Midbrain (tissue), 1 donor: ENCODE measurements at places on chromosomes 4 and X.

DNA sequence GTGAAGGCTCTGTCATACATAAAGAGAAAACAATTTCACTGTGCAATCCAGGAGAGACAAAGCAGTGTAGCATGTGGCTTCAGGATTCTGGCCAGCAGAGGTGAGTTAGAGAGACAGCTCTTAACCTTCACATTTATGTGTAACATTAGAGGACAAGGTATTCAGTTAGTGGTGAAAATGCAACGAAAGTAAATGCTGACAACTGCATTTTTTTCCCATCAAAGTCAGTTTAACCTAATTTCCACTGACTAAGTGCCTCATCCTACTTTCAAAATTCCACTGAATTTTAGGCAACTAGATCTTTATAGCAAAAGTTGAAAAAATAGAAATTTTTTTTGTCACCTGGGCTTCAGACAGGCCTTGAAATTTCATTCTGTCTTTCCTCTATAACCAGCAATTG is 130.8 kb upstream of the LNX1 start:
- DNase-seq, result no peak

DNA sequence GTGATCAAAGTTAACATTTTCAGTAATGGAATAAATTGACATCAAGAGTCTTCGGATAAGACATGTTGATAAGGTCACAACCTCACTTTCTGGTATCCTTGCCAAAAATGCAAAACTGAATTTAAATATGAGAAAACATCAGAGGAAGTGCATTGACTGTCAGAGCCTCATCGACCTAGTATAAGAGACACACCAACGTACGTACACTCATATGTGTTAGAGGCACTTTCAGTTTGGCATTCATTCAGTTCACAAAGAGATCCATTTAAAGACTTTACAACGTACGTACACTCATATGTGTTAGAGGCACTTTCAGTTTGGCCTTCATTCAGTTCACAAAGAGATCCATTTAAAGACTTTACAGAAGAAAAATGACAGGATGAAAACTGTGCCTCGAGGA is 280.3 kb downstream of the INPP4B start:
- no peak for DNase-seq

DNA sequence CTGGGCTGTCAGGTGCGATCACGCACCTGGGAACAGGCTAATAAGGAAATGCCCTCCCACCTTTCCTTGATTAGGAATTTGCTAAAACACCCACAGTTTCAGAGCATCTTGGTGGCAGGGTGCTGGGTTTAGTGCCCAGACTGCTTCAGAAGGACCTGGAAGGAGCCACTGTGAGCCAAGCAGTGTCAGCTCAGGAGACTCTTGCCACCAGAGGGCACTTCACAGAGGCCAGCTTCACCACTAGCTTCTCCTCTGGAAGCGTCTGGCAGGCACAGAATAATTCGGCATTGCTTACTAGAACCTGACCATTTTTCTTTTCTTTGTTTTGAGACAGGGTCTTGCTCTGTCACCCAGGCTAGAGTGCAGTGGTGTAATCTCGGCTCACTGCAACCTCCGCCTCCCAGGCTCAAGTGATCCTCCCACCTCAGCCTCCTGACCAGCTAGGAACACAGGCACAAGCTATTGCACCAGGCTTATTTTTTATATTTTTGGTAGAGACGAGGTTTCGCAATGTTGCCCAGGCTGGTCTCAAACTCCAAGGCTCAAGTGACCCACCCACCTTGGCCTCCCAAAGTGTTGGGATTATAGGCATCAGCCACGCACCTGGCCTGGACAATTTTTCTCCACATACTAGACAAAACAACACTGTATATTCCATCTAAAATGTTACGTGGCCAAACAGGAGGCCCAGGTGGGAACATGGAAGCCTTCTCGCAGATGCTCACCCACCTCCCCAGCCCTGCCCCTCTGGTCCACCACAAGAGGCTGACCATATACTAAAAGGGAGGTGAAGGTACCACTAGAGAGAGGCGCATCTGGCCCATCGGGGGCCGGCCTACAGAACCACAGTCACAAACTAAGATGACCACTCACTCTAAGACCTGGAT is 14.1 kb downstream of the NOP14 start:
- no peak for DNase-seq

DNA sequence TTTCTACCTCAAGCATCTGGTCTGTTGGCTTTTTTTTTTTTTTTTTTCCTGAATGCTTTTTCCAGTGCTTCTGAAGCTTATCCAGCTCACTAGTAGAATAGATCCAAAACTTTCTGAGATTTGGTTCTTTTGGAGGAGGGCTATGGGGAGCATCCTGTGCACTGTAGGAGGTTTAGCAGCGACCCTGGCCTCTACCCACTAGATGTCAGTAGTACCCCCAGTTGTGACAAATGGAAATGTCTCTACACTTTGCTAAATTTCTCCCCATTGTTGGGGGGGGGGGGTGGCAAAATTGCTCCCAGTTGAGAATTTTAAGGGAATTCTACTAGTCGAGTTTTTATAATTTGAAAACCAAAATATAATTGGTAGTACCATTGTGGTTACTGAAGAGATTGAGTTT is 23.0 kb upstream of the PPA2 start:
- DNase-seq, result no peak

DNA sequence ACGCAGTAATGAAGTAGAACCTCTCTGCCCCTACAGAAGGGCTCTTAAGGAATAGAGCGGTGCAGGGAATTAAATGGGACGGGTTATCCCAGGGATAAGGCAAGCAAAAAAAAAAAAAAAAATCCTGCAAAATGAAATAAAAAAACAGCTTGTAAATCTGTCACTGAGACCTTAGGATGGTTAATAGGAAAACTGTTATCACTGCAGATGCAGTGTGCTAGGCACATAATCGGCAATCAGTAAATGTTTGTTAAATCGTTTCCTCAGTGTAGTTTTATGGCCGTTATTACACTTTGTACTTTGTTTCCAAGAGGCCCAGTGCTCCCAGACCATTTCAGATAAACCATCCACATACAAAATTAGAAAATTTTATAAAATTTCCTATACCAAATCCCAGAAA is 1.0 kb downstream of the HNRNPH2 start:
- no peak for DNase-seq

- no peak for DNase-seq
These were observed 137.8 kb upstream of the DUSP21 start for GRCh38 chrX:44705817-44706551.

DNA sequence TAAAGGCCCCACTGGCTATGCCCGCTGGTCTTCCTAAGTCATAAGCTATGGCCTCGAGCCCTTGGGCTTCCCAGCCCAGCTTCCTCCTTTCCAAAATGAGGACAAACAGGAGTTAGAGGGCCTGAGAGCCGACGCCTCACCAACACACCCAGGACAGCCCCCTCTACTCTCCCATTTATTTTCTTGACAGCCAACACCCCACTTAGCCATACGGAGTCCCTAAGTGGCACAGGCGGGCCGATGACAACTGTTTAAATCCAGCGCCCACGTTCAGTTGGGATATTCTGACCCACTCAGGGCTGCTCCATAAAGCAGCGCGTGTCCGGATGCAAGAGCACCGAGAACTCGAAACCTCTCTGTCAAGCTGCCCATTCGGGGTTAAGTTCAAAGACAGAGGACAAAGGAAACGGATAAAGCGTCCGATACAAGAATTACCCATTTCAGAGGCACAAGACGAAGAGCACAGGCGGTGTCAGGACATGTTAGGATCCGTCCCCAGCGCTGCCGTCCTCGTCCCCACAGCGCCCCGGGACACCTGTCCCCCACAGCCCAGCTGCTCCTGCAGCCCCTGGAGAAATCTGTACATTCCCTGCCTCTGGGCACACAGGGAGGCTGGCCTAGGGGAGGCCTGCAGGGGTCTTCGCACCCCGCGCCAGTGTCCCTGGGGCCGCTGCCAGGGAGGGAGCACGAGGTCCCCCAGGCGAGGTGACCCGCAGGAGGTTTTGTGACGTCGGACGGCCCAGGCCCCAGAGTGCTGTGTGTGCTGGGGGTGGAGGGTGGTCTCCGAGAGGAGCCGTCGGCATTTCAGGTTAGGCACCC is 1.2 kb downstream of the PRKX start:
- DNase-seq, result no peak

DNA sequence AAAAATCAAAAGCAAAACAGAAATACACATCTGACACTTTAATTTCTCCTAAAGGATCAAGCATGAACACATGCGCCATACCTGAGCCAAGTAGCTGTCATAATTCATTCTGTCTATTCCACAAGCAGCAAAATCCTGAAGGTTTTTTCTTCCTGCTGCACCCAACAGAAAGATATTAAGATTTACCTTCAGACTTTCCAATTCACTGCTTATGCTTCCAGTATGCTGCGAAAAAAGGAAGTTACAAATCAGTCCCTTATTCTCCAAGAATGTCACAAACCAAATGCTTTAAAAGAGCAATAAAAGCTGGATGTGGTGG is 29.2 kb upstream of the FGFBP2 start:
- no peak for DNase-seq

- DNase-seq, result no peak
These were observed 808 bp downstream of the HUWE1 start for GRCh38 chrX:53685711-53686110.

GRCh38 chr4:15720851-15721250 is 18.0 kb downstream of the BST1 start:
- DNase-seq, result no peak

GRCh38 chr4:6491235-6491634 is 18.8 kb upstream of the PPP2R2C start:
- no peak for DNase-seq

DNA sequence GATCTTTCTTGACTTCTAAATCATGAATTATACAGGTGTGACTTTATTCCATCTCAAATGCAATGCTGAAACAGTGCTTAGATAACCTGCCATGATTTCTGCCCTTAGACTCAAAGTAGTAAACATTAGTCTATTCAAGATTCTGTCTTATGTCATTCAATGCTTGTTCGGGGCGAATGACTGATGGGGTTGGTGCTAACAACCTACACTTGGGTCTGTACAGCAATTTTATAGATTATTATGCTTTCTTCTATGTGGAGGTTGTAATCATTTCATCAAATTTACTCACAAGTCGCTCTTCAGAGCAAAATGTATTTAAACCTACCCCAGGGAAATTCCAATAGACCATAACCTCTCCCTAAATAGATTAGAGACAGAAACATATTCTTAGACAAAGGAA is 1021.5 kb upstream of the GRID2 start:
- DNase-seq, result no peak

DNA sequence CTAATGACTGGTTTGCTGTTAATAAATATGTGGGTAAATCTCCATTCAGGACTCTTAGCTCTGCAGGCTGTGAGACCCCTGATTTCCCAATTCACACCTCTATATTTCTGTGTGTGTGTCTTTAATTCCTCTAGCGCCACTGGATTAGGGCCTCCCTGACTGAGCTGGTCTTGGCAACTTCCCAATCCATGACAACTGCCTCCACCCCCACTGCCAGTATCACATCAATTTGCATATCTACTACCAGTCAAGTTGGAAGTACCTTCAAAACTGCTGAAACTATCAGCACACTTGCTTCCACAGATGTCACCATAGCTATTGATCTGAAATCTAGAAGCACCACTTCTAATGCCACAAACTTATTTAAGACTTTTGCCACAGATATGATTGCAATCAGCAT is 27.6 kb downstream of the OPRPN start:
- no peak for DNase-seq

DNA sequence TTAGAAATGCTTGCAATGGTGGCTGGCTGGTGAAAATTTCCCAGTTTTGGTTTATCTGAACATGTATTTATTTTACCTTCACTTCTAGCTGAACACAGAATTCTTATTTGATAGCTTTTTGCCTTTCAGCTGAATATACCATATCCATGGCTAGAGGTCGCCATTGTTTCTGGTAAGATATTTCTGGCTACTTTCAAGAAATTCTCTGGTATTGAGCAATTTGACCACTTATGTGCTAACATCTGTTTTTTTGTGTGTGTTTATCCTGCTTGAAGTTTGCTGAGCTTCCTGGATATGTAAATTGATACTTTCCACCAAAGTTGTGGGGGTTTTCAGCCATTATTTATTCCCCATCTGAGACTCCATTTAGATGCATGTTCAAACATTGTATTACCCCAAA is 75.4 kb downstream of the FBXW7 start:
- no peak for DNase-seq

DNA sequence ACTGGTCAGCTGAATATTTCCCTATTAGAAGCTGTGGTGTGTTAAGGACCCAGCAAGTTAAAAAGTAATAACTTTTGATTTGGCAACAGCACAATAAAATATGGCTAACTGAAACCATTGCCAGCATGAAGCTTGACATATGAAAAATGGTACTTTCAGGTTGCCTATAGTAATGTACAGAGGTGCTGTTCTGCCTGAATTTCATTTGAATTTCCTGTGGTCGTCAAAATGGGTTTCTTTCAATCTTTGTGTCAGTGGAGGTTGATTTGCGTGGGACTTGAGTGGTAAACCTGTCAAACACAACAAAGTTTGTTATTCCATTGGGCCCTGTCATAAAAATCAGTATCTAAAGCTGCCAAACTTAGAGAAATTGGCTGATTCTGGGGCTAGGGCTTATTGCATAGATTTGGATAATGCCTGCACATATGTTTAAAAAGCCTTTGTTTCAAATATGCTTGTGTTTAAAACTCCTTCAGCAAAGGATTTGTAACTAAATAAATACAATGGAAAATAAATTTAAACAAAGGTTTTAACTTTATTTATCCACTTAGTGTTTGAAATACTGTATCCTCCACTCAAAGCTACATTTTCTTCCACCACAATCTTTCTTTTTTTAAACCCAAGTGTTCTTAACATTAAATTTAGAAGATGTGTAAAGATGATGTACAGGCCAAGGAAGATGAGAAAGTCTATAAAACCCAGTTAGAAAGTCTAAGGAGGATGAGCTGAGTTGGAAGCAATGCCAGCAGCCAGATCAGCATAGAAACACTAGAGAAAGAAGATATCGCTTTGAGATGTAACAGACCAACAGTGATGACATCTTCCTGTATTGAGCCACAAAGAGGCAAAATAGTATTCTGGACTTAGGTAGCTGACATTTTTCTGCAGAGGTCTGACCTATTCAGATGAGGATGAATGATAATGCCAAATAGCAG is 134.8 kb upstream of the GIMD1 start:
- DNase-seq, result no peak

GRCh38 chr4:48139691-48140090 is 5.6 kb upstream of the TXK start:
- DNase-seq, result no peak

DNA sequence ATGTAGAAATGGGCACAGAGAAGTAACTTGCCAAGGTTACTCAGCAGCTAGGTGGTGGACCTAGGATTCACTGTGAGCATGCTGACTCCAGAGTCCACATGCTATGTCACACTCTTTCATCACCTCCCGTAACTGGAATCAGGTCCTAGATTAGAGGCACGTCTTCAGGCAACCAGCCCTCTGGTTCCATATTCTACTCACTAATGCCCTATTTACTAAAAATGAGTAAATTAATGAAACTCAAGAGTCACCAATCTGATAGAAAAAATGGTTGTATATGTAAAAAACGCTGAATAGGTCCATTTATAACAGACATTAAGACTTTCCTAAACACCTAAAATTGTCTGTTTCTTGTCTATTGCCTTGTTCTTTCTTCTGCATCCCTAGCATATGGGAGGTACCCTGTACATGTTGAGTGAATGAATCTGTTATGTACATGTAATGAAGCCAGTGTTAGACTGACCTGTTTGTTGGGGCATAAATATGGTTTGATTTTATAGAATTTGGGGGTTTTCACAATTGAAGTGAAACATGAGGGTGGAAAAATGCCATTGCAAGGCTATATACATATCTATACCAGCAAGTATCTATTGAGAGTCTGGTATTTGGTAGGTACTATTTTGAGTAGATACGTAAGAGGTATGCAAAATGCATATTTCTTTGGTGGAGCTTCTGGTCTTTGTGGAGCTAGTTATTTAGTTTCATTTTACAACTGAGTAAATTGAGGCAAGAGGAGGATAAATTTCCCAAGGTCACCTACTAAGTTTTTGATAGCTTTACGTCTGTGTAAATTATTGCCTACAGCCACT is 7.5 kb upstream of the RUFY3 start:
- DNase-seq, result no peak

- DNase-seq, result no peak
These were observed 1.1 kb upstream of the CUL4B start for GRCh38 chrX:120561634-120562568.
